Activated CD8-positive, alpha-beta memory T cell treated with anti-CD3 and anti-CD28 coated beads for 1 hour (primary cell): ENCODE measurements at places on chromosomes 13 and 19.

DNA sequence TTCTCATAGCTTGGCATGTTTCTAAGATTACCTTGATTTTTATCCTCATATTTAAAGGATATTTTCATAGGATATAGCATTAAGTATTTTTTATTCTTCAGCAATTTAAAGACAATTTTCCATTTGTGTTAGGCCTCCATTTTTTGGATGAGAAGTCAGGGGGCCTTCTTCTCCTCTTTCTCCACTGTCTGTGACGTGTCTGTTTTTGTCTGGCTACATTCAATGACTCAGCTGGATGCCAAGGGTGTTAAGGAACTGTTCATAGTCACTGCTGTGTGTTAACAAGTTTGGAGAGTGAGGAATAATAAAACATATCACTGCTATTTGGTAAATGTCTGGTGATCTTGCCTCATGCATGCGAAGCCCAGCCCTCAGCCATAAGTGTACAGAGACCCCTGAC is 36.4 kb downstream of the ZNF582 start:
- no peak for DNase-seq

DNA sequence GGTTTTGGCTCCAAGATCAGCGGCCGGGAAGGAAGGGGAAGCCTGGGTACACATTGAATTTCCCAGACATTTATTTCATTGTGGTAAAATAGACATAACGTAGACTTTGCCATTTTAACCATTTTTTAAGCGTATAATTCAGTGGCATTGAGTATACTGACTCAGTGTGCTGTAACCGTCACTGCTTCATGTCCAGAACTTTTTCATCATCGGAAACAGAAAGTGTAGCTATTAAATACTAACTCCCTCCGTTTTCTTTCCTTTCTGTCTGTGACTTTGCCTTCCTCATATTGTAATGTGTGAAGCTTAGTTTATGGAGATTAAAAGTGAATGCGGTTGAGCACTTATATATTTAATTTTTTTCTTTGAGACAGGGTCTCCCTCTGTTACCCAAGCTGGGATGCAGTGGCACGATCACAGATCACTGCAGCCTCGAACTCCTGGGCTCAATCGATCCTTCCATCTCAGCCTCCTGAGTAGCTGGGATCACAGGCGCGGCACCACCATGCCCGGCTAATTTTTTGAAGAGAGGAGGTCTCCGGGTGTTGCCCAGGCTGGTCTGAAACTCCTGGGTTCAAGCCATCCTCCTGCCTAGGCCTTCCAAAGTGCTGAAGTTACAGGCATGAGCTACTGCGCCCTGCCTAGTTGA is 1.4 kb downstream of the HNRNPM start:
- no peak for DNase-seq

GRCh38 chr19:55109527-55110291 is 7.7 kb downstream of the PPP1R12C start:
- no peak for DNase-seq

- no peak for DNase-seq
These were observed 350.1 kb upstream of the NBEA start for GRCh38 chr13:34591900-34592529.

DNA sequence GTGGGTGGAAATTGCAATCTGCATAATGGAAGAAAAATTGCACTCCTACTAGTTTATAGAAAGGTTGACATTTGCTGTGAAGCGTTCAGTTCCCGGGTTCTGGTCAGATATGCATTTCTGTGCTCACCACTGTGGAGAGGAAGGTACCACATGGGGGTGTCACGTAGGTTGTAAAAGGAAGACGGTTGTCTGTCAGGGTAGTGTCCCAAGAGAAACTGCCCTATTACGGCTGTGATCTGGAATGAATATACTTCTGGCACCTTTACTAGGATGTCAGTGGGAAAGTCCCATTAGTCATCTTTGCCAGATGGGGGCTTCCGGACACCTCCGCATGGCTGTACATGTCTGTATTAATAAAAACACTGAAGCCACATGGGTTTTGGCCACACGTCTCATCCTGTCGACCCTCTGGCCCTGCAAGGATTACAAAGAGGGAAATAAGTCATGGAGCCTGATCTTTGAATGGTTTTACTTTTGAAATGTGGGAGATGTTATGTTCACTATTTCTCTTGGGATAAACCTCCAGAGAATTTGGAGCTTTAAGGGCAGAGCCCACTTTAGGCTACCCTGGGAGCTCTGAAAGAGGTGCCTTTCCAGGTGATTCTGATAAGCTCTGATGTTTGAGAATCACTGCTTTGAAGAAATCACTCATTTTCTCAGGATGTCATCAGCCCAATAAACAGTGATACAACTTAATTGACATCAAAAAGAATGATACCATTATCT is 133.9 kb downstream of the AKAP11 start:
- DNase-seq, result no peak

- no peak for DNase-seq
These were observed 10.4 kb downstream of the EXOSC8 start for GRCh38 chr13:37011002-37011401.
